ENCODE measurements at places on chromosomes 5 and 9. TPM values are rescaled to one million over a fixed set of nuclear protein-coding genes. Genes with fewer than 3 reads are reported as not detected.

- DNase-seq = peak; percentile 96
These were observed at the start of gene ENHO for GRCh38 chr9:34522971-34523797. TSS of gene ENHO (minus strand) at chr9:34522990. CDS start at chr9:34521695, 1,295 bp downstream.

DNA sequence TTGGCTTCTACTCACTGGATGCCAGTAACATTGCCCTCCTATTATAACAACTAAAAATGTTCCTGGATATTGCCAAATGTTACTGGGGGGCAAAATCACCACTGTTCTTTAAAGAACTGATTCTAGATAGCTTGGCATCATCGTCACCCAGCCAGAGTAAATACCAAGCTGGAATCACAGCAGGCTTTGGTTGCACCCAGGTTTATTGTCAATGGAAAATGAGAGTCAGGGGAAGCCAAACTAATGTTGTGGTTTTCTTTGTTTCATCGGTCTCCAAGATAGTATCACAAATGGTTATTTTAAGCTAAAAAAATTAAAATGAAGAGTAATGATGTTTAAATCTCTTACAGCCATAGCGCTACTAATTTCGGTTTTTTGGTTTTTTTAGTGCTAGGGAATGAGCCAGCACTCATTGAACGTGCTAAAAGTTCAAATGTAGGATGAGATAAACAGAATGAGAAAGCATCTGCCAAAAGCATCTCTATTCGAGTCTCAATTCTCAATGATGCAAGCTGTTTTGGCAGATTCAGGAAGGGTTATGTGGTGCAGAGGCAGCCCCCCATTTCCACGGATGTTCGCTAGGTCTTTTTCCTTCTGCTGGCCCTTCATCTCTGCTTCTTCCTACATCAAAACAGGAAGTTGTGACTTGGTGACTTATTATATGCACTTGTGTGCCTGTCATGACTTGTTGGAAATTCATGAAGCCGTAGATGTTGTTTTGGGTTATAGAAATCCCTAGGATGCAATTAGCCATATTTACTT is 558.0 kb downstream of the EBF1 start:
- no peak for DNase-seq

DNA sequence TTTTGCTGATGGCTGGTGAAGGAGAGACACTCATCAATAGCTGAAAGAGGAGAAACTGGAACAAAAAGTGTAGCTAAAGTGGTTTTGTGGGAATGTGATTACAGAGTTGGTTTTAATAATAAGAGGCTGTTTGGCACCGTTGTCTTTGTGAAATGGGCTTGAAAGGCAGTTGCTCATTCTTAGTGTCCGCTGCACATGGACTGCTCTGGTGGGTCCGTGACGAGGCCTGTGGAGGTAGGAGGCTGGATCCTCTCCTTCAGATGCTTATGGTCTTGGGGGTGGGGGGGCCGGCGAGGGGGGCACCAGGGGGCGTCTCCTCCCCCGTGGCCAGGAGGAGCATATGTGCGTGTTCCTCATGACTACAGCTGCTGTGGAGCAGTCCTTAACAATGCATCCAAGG is 29.8 kb downstream of the FUBP3 start:
- DNase-seq = no peak

DNA sequence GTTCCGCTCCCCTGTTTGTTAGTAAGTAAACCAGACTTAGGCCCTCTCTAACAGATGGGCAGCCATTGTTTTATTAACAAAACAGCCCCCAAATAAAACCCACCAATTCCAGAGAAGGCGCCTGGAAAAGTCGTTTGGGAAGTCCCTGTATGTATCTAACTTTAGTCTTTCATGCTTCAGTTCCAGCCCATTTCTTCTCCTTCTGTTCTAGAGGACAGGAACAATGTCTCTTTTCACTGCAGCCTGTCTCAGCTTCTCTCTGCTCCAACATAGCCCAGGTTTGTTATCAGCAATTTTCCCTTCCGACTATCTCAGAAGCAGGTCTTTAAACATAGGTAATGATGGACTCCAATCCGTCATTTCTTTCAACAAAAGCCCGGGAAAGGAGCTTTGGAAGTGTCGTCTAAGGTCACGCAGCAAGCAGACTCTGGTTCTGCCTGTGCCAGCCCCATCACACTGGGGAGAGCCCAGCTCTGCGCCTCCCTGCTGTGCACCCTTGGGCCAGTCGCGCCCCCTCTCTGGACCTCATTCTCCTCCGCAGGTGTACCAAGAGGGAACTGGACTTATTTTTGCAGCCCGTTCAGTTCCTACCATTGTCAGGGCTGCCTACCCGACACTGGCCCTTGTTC is 9.6 kb upstream of the AKNA start:
- no peak for DNase-seq

- DNase-seq = no peak
These were observed 163.2 kb downstream of the ARRDC3 start for GRCh38 chr5:91219803-91220371.

DNA sequence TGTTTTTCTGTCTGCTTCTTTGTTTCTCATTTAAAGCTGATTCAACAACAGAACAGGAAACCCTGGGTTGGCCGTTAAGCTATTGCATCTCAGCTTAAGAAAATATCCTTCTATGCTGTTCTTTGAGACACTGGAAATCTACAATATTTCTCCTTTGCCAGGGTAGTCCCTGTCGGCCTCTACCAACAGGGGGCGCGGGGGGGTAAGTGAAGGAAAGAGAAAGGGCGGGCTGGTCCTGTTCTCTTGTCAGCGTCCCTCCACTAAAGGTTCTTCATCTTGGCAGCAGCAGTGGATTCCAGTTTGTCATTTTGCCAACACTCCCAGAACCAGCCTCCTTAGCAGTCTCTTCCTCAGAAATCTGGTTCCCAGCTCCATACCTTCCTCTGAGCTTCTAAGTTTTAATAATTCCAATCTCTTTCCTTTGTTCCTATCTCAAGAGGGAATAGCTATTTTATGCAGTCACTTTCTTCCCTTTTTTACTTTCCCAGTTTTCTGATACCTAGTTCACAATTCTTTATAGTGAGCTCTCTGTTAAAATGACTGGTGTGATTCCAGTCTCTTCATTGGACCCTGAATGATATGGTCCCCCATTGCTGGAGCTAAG is 222.3 kb downstream of the GLIS3 start:
- DNase-seq = peak; percentile 38

GRCh38 chr9:99573085-99573484 is 248.6 kb upstream of the NR4A3 start:
- DNase-seq = no peak

DNA sequence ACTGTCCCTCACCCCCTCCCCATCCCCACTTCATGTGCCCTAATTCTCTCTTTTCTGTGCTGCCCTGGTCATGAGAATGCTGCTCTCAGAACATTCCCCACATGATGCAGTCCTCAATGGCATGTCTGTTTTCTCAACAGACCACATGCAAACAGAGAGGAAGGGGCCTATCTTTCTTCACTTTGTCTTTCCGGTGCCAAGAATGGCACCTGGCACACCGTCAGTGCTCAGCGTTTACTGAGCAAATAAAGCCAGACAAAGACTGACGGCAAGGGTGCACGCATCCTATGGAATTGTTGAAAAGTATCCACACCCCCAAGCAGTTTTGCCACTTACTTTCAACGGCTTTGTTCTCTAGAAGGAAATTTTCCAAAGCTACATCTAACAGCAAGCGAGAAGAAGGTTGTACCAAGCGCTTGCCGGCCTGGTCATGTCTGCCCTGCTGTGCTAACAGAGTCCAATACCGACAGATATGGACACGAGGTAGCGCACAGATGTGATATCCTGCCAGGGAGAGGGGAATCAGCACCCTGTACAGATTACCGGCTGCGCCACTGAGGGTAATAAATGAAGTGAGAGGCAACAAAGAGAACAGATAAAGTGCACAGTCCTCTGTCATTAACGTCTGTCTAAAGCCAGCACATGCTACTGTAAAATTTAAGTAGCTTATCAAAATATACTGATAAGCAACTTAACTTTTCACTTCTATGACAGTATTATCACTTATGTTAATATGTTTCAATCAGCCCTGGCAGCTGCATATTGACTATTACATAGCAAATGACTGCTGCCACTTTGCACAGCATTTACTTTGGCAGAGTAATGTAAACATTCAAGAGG is 251.7 kb downstream of the DENND1A start:
- DNase-seq = no peak

DNA sequence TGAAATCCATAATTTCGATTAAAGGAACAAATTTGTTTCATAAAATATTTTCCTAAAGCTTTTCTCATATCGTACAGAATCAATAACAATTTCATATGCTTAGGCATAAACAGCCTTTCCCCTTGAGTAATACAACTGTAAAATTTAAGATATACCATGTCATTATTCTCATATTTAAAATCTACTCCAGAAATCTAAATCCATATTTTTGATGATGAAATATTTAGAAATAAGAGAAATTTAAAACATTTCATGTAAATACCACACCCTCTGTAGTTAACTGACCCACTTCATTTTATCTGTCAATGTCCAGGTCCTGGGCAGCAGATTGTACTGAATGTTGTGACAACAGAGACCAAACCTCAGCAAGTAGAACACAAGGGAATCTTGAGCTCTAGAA is 5.1 kb downstream of the POC5 start:
- no peak for DNase-seq

DNA sequence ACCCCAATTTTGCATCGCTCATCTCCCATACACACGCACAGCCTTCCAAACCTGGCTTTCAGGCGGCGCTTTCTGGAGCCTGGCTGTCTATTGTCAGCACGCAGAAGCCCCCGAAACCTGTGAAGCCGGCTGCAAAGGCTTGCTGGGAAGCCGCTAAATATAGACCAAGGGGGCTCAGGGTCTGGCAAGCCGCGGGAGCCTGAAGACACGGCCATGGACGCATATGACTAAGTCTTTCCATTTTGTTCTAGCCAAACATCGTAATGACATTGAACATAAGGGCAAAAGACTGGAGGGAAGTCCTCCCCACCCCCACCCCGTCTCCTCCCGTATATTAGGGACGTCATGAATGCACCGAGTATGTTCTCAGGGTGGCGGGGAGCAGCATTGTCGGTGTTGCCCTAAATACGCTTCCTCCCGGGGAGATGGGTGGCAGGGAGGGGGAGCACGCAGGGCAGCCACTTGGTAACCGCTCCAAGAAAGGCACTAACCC is 1.1 kb downstream of the CTNND2 start:
- DNase-seq = peak; percentile 57

- DNase-seq = no peak
These were observed 53.6 kb downstream of the PDCD1LG2 start for GRCh38 chr9:5563886-5564285.

DNA sequence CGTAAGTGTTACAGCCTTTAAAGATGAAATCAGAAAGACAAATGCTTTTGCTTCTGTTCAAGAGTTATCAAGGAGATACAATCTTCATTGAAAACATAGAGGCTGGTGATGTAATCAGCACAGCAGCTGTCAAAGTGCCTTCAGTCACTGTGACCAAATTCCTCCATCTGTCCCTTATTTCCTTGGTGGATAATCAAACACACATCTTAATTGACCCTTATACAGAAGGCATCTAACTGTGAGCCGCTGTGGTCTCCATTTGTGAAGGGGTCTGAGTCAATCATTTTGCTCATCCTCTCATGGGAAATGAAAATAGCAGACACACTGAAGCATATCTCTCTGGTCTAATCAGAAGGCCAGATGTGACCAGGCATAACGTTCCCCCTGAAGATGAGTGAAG is 130.1 kb upstream of the TLR4 start:
- no peak for DNase-seq

Gene GRXCR2
- total RNA-seq = not detected

Gene CIZ1
- total RNA-seq = 66.3 TPM

Gene CTNND2
- 53.3 TPM for total RNA-seq

Gene PLEKHG4B
- 0.21 TPM for total RNA-seq

Measured in pancreas (tissue), 10 donors.